Liver (tissue), 10 donors: ENCODE measurements at places on chromosomes 1 and 21. TPM values are rescaled to one million over a fixed set of nuclear protein-coding genes. Genes with fewer than 3 reads are reported as not detected.

The MYOC gene
- total RNA-seq, result 0.17 TPM

The SLC1A7 gene
- 0.28 TPM for total RNA-seq

The ZFP69 gene
- 1.3 TPM for total RNA-seq

The TMEM200B gene
- 0.84 TPM for total RNA-seq

The STYXL2 gene
- not detected for total RNA-seq

- no peak overlapping the region for H3K4me3 ChIP-seq
- no peaks in the 10 kb centered on the region for H3K27me3 ChIP-seq
Observed at GRCh38 chr1:30038134-30039025, 685.0 kb downstream of the MATN1 start.

DNA sequence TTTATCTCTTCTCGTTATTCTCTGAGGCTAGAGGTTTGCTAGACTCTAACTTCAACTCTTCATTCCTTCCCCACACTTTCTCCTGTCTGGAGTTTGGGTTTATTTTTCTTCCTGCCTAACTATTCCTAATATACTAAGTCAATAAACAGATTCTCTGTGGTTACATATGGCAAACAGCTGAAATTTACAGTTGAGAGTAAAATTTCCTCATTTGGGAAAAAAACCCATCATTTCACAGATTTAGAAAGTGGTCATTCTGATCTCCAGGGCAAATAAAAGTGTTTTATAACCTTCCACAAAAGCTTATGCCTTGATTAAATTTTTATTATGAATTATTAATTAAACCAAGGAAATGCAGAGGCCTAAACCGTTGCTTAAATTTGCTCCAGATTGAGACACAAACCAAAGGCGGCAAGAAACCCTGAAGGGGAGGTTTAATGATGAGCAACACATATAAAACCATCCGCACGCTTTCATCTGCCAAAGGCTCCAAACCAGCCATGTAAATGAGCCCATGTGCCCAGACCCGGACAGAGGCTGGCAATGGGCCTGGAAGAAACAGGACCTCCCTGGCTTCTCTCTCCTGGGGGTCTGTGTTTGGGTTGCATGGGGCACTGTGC, 201.7 kb upstream of the LMO4 start:
- no peak overlapping the region for H3K27ac ChIP-seq
- no peaks in the 10 kb centered on the region for H3K36me3 ChIP-seq
- H3K4me3 ChIP-seq, result no peak overlapping the region
- no peak for DNase-seq
- no peaks in the 10 kb centered on the region for H3K27me3 ChIP-seq
- H3K4me1 ChIP-seq, result no peaks in the 10 kb centered on the region
